GM04503 (cell line): ENCODE measurements at places on chromosomes 11 and 22.

DNA sequence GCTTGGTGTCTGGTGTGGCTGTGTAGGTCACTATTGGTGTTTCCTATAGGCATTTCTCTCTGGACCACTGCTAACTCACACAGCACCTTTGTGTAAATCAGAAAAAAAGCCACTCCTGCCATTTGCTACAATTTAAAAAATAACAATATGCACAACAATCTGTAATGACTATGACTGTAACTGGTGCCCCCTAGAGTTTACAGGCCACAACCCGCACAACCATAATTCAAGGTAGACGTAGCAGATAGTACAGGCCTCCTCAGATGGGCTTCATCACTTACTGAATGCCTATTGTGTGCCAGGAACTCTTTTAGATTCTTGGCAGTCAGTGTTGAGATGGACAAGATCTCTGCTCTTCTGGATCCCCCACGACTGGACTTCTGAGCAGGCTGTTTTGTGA is 47.7 kb downstream of the SYT9 start:
- no peak for DNase-seq

DNA sequence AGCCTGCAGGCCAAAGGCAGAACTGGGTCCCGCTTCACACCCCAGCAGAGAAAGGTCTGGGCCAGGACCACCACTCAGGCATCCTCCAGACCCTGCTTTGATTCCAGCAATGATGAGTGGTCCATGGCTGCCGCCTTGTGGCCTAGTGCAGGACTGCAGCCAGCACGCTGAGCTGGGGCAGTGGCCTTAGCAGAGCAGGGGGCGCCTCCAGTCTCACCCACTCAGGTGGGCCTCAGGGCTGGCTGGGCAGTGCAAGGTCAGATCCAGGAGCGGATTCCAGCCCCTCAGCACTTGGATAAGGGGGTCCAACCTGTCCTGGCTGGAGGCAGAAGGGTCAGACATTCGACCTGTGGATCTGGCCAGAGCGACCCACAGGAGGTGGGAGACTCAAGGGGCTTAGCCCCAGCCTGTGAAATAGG is 9.6 kb upstream of the PDE2A start:
- DNase-seq = no peak

GRCh38 chr22:49948958-49949913 is 11.3 kb upstream of the PIM3 start:
- no peak for DNase-seq

DNA sequence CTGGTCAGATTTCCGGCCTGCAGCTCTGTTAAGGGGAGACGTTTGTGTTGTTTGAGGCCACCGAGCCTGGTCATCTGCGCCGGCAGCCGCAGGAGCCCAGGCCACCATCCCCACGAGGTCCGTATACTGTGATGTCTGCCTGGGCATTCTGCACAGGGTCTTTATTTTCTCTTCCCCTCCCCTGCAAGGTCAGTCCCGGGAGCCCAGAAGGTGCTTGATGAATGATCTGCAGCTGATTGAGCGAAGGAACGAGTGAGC is 45.4 kb downstream of the CTTN start:
- no peak for DNase-seq

DNA sequence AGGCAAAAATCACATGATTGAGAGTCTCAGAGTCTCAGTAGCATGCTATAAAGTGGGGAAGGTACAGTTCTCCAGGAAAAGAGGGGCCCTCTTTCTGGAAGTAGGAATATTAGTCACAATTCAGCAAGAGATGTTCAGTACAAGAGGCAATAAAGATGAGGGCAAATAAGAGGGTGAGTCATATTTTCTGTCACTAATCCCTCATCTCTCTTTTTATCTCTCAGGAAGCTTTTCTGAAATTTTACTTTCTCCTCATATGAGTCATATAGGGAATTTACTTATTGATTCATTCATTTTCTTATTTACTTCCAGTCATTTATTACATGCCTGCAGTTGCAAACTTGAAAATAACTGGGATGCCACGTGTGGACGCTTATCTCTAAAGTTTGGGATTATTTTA is 3.4 kb upstream of the NXPE1 start:
- no peak for DNase-seq

GRCh38 chr11:118138839-118139420 is 13.7 kb downstream of the SCN4B start:
- no peak for DNase-seq

GRCh38 chr22:25134028-25134427 is 65.6 kb upstream of the CRYBB3 start:
- no peak for DNase-seq

- no peak for DNase-seq
Measured at GRCh38 chr22:29593923-29594322, 9.5 kb upstream of the NF2 start.
